ENCODE measurements at places on chromosomes 4 and X.
A peak's percentile ranks its signal among the peaks of the same experiment; 100 is the strongest.

DNA sequence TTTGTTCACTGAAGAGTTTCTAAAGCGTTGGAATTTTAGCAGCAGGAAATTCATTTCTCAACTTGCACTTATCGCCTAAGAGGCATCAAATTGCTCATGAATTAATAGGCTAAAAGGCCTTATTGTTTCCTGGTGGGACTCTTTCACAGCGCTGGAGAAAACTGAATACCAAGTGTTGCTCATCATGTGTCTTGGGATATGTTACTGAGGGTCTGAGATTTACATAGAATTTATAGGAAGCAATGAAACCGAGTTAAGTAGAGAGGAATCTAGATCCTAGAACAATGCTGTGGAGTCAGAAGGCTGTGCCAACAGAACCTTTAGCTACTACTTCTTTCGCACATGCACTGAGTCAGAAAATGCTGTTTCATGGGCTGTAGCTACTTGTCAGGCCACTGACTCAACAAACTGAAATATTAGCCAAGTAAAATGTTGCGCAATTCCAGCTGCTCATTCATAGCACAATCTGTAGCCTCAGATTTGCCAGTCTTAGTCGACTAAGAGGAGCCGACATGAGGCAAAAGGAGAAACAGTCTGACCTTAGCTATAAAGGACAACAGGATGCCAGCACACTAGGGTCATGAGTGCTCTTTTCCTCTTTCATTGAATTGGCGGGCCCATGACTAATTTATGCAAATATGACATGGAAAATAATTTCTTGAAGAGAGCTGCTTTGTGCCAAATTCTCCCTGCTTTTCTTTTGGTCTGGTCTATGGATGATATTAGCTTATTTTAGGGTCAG is 35.9 kb upstream of the CXCL8 start:
- no peak for DNase-seq

GRCh38 chr4:56870946-56871345 is 36.8 kb upstream of the REST start:
- no peak for DNase-seq

- DNase-seq = no peak
These were observed 581.1 kb downstream of the SPRY1 start for GRCh38 chr4:123977641-123978081.

DNA sequence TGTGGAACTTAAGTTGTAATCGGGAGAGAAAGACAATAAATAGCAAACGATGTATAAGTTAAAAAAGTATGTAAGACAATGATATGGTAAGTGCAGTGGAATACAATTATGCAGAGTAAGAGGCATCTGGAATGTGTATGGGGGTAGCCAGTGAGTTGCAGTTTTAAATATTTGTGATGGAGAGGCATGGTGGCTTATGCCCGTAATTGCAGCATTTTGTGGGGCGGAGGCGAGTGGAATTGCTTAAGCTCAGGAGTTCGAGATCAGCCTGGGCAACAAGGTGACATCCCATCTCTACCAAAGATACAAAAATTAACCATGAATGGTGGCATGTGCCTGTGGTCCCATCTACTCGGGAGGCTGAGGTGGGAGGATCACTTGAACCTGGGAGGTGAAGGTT is 52.5 kb upstream of the WDFY3 start:
- no peak for DNase-seq

DNA sequence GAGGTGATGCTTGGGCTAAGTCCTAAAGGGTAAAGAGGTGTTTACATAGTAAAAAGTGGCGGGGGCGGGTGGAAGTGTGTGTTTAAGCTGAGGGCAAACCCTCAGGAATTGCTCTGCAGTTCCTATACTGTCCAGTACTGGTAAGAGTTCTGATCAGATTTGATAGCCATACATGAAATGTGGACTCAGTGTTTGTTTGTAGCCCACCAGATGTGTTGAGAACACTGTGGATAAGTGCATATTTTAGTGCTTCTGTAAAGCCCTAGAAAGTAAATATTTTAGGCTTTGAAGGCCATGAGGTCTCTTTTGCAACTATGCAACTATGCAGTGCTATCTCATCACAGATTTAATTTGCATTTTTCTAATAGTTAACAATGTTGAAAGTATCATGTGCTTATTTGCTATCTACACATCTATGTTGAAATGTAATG is 80.7 kb upstream of the EOLA2 start:
- DNase-seq = no peak

GRCh38 chr4:42420140-42420539 is 22.9 kb downstream of the SHISA3 start:
- DNase-seq = no peak

GRCh38 chrX:101136235-101136634 is 38.2 kb downstream of the CENPI start:
- DNase-seq = no peak

DNA sequence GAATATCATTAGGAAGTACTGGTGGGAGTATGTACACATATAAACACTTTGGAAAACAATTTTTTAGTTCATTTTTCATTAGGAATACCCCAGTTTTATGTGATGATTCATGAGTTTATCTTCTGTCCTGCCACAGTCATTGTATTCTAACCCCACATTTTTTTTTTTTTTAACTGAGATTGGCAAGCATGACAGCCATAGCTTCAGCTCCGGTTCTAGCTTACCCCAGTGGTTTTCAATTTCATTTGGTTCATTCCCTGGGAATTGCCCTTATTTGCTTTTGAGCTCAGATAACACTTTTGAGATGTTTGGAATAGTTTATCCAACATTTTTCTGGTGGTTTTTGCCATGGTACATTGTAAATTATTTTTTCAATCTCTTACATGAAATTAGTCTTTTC is 21.0 kb upstream of the FMR1 start:
- no peak for DNase-seq

DNA sequence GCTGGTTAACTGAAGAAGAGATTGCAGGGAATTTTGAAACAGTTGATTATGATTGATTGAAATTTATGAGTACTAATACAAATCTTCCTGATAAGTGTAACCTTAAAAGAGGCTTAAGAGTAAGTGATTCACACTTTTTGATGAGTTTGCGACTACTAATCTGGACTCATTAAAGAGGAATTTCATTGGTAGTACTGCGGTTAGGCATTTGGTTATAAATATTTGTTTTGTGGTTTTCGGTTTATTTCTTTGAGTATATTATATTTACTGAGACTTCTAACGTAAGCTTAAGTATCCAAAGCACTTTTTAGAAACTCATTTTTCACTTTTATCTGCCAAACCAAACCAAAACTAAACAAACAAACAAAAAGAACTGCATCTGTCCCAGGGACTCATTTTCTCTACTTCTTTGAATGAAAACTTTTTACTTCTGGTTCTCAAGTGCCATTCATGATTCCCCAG is 20.7 kb downstream of the SLIT2 start:
- no peak for DNase-seq

DNA sequence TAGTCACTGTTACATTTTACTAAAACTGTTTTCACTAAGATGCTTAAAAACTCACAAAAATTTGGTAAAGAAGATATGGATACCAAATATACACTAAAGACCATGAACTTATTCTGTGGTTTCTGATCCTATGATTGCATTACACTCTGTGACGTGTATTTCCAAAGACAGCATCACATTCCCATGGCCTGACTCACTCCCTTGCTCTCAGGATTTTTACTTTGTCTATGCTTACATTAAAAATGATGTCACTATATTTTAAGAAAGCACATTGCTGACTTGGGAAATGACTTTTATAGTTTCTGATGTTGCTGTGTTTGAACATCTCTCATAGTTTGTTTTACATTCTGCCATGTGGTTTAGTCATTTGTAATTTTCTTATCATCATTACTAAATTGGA is 327.9 kb upstream of the MAGEB18 start:
- no peak for DNase-seq

DNA sequence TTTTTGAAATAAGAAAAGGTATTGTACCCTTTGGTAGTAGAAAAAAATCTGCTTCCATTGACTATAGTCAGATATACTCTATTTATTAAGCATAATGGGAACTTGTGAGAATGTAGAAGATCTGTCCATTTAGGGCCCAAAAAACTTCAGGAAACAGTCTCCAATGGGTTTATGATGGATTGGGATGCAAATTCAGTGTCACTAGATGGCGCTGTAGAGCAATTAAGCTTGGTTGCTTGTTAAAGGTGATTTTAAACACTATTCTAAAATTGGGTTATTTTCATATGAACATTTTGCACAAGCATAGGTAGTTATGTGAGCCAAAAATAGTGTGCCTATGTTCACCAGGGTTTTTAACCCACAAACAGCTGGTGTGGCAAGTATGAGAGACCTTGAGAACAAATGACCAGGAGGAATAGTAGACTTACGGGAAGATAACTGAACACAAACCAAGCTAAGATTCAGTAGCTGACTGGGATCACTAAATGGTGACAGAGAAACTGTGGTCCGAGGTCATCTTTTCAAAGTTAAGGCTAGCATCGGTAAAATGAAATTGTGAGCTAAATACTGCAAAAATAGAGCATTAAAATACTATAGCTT is 80.3 kb upstream of the LSM6 start:
- no peak for DNase-seq

DNA sequence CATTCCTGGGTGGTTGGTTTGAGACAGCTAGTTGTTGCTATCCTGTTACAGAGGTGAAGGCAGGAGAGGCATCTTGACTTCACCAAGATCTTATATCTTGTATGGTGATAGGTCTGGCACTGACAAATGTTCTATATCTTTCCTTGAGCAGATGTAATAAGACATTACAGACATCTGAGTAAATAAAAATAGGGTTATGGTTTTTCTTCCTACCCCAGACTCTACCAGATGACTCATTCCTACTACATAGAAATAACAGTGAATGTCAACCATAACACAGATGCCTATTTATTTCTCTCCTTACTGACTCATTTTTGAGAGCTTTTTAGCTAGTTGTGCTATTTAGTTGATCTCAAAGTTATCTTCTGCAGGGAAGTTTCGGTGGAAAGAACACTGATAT is 21.9 kb downstream of the HNRNPH2 start:
- DNase-seq = no peak

DNA sequence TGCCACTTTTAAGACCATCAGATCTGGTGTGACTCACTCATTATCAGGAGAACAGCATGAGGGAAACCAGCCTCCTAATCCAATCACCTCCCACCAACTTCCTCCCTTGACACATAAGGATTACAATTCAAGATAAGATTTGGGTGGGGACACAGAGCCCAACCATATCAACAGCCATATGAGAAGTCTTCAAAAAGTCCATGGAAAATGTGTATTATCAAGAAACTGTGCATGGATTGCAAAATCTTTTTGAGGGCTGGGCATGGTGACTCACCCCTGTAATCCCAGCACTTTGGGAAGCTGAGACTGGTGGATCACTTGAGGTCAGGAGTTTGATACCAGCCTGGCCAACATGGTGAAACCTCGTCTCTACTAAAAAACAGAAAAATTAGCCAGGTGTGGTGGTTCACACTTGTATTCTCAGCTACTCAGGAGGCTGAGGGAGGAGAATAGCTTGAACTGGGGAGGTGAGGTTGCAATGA is 17.8 kb upstream of the RPL39 start:
- no peak for DNase-seq

DNA sequence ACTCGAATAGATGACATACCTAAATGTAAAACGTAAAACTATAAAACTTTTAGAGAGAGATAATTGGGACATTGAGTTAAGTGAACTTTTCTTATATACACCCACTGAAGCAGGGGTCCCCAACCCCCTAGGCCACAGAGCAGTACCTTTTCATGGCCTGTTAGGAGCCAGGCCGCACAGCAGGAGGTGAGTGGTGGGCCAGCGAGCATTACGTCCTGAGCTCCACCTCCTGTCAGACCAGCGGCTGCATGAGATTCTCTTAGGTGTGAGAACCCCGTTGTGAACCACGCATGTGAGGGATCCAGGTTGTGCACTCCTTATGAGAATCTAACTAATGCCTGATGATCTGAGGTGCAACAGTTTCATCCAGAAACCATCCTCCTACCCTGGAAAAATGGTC is 114.8 kb downstream of the HMX1 start:
- peak; percentile 18 for DNase-seq

DNA sequence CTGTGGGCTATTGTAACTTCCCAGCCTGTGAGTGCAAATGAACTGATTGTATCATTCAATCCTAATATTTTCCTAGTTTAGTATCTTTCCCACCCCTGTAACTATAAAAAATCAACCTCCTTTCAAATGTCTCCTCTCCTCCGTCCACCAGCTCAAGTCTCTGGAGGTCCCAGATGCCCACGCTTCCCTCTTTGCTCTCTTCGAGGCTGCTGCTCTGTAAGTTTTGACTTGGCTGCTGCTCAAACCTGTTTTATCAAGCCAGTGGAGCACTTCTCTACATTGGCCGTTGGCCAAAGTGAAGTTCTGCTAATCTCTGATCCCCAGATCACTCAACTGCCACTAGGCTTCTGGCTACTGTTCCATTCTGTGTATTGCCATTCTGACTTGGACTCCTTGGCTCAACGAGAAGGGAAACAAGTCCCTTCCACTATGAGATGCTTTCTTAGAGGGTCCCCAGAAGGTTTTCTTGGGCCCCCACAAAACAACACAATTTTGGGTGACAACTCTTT is 60.7 kb upstream of the RAPGEF2 start:
- DNase-seq = no peak

DNA sequence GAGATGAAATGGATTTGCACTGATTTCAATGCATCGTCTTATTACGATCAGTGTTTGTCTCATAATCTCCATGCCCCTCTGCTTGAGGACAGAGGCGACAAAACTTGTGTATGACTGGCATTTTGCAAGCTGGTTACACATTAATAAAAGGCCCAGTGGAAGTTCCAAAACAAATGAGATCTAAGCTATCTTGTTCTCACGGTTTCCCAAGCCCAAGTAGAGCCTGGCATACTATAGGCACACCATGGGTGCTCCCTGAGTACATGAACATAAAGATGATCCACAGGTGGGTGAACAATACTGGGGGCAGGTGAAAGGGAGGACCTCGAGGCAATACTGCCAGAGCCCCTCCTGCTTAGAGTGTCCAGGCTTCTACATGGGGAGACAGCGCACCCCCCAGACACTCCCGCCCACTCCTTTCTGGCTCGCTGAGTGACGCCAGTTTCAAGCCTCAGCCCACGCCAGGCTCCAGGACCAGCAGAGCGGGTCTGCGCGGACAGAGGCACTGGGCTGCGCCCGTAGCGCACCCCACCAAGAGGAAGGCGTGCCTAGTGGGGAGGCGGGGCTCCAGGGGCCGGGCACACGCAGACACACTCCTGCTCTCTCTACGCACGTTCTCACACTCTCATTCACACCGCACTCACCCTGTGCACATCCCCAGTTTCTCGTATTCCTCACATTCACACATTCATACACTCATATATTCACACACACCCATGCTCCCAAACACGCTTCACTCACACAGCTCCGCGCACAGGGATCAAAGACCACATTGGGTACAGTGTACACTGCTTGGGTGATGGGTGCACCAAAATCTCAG is 8.9 kb upstream of the GSX2 start:
- no peak for DNase-seq
